ENCODE measurements at places on chromosomes 4 and X.

- peak; percentile 16 for DNase-seq
Measured at GRCh38 chrX:39984191-39984956, 113.4 kb downstream of the BCOR start.

DNA sequence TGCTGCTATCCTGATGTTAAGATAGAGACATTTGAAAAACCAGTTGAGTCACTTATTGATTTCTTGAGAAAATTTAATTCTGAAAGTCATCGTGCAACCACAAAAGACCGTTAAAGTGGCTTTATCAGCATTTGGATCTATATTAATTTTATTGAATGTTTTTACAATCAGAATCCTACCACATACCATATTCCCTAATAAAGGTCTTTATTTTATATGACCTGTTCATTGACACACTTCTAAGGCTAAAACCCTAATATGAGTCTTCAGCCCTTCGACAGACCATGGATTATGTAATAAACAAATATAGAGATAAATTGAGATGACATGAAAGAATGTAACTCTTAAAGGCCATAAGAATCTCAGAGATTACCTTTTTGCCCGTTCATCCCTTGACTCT, 68.1 kb downstream of the BANK1 start:
- DNase-seq: no peak

DNA sequence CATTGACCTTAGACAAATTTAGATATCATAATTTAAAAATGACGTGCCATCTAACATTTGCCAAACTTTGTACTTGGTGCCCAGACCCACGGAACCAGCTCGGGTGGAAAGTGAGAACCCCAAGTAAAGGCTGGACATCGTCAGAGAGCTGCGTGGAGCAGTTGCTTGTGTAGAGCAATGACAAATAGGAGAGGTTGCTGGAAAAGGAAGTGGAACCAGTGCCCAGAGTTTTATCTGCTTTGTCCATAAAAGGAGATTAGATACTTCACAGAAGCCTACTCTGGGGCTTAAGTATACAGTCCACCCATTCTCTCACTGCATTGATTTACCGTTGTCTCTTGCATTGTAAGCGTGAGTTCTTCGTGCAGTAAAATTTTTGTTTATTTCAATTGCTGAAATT, 5.4 kb upstream of the TBC1D1 start:
- no peak for DNase-seq

DNA sequence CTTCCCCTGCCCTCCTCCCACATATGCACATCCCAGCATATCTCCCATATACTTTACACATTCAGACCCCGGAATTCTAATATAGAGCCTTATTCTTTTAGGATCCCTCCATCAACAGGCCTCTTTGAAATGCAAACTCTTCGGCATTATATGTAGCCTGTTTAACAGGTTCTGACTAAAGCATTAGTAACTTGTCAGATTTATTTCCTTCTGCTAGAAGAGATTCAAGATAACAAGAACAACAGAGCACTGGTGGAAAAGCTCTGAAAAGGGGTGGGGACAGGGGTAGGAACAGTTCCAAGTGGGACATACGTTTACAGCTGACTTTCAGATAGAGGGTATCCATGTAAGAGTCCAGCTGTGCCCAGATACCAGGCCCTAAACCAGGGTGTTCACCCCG, 31.7 kb upstream of the PRPS1 start:
- no peak for DNase-seq

- peak; percentile 84 for DNase-seq
Measured at GRCh38 chr4:110087070-110087708, 111.2 kb downstream of the ELOVL6 start.

DNA sequence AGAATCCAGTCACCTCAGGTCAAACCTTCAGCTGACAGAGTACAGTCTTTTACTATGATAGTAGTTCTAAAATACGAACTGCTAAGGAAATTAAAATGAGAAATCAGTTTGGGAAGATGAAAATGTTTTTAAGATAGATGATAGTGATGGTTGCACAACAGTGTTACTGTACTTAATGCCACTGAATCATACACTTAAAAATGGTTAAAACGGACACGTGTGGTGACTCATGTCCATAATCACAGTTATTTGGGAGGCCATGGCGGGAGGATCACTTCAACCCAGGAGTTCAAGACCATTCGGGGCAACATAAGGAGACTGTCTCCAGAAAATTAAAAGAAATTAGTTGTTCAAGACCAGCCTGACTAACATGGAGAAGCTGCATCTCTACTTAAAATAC, 41.4 kb downstream of the ABHD18 start:
- peak; percentile 59 for DNase-seq

DNA sequence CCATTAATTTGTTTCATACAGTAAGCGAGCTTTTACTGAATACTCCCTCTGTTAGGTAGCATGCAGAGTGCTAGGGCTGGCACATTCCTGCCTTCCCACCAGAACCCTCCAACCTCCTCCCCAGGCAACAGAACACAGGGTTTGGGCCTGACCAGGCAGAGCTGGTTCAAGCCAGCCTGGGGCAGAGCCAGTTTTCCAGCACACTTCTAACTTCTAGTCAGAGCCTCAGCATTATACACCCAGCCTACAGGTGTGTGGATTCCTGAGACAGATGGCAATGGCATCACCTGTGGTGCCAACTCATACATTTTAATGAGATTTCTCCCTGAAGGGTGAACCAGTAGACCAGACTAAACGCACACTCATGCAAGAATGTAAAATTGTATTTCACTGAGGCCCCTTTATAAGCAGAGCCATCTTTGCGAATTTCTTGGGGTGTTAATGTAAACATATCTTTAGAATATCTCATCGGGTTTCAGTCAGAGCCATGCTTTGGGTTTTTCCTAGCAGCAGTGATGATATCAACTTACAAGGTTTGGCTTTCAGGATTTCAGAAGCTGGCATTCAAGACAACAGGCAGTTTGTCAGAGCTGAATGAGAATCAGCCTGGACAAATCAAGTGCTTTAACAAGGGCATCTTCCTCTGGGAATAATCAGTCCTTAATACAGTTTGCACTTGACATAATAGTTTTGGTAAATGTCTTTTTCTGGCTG, 92.0 kb downstream of the GATB start:
- DNase-seq: no peak

GRCh38 chr4:168129046-168129772, 36.9 kb downstream of the ANXA10 start:
- no peak for DNase-seq

- no peak for DNase-seq
Measured at GRCh38 chr4:159146488-159146887, 43.6 kb downstream of the RAPGEF2 start.

GRCh38 chr4:2948895-2949781, 14.1 kb downstream of the NOP14 start:
- DNase-seq: no peak

GRCh38 chr4:137534516-137534915, 2.2 kb upstream of the PCDH18 start:
- peak; percentile 67 for DNase-seq

GRCh38 chr4:839675-840443, 13.9 kb upstream of the CPLX1 start:
- no peak for DNase-seq

GRCh38 chrX:134374910-134375309, 85.1 kb upstream of the HPRT1 start:
- peak; percentile 10 for DNase-seq

DNA sequence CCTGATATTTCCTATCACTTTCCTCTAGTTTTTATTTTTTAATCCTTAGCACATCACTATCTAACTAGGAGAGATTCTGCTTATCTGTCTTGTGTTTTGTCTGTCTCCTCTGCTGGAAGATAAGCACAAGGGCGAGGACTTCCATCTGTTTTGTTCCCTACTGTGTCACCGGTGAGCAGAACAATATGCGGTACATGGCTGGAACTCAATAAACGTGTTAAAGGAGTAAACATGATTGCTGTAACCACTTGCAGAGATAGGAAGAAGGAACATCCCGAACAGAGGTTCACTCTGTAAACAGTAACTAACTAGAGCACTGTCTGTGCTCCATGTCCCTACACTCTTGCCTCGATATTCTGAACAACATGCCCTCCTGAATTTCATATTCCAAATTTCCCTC, 5.2 kb downstream of the HS3ST1 start:
- no peak for DNase-seq

GRCh38 chr4:94909645-94910044, 151.9 kb downstream of the BMPR1B start:
- DNase-seq: no peak

GRCh38 chr4:53267026-53267425, 98.8 kb downstream of the SCFD2 start:
- DNase-seq: peak; percentile 26

- no peak for DNase-seq
Measured at GRCh38 chr4:94468093-94468769, 16.5 kb downstream of the PDLIM5 start.

GRCh38 chr4:139167774-139168444, 9.1 kb downstream of the ELF2 start:
- DNase-seq: peak; percentile 71

GRCh38 chr4:158588285-158588684, 66.6 kb downstream of the RXFP1 start:
- no peak for DNase-seq

DNA sequence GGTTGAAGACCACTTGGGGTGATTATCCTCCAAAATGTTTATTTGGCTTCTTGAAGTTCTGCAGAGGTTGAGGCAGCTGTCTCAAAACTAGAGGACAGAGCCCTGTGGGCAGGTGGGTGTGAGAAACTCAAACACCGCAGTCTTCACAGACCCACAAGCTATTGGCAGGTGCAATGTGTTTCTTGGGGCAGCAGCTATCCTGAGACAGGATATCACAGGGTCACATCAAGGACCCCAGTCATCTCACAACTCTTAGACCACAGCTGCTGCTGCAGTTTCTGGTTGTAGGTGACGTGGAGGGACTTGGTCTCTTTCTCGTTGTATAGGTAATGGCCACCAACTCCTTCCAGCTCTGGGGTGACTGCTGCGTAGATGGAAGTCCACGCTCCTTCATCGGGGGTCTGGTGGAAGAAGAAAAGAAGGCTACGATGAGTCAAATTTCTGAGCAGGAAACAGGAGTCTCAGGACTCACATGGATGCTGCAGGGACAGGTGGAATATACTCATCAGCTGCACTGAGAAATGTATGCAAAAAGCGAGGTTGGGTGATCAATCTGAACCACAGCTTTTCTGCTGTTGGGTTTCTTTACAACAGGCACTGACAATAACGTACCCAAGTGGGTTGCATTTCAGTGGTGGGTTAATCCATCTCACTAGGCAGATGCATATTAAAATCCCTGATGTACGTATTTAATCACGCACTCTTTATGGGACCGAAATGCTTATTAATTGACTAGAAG, 279.8 kb downstream of the DHRSX start:
- DNase-seq: no peak

DNA sequence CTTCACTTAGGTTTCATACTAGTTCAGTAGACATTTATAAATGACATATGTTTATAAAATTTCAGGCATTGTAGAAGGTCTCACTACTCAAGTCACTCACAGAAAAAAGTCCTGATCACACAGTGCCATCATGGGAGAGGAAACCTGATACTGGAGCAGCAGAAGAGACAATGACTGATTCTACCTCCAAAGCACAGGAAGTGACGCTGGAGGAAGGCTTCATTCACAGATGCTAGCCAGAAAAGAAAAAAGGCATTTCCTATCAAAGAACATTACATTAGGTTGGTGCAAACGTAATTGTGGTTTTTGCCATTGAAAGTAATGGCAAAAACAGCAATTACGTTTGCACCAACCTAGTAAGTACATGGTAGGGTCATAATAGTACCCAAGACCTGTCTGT, 79.5 kb downstream of the RASGEF1B start:
- no peak for DNase-seq

DNA sequence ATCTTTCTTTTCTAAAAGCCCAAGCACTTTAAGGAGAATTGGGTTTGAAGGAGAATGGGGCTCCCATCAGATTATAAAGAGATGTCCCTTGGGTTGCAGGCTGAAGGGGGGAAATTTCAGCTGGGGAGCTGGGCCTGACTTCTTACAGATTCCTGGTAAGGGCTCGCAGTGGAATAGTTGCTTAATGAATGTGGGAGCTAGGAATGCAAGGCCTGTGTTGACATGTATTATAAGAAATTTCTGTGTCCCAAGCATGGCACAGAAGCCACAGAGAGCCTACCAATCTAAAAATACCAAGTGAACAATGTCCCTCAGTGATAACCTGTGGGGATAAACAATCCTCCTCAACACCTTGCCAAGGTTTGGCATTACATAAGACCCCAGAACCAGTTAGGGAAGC, 39.3 kb upstream of the WNK3 start:
- DNase-seq: no peak

DNA sequence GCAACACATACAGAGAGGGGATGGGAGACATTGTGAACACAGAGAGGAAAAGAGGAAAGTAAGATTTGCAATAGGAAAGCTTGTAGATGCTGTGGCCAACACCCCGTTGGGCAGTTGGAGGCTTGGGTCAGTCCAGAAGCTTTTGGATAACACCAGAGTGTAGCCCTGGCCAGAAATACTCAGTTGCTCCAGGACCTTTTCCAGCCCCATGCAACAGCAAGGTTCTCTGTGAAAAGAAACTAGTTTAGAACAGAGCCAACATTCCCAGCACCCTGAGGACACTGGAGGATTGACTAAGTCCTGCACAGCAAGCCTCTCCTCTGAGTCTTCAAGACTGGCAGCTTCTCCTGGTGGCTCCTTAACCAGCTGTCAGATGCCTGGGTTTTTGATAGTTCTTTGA, 27.9 kb upstream of the NAF1 start:
- DNase-seq: no peak

DNA sequence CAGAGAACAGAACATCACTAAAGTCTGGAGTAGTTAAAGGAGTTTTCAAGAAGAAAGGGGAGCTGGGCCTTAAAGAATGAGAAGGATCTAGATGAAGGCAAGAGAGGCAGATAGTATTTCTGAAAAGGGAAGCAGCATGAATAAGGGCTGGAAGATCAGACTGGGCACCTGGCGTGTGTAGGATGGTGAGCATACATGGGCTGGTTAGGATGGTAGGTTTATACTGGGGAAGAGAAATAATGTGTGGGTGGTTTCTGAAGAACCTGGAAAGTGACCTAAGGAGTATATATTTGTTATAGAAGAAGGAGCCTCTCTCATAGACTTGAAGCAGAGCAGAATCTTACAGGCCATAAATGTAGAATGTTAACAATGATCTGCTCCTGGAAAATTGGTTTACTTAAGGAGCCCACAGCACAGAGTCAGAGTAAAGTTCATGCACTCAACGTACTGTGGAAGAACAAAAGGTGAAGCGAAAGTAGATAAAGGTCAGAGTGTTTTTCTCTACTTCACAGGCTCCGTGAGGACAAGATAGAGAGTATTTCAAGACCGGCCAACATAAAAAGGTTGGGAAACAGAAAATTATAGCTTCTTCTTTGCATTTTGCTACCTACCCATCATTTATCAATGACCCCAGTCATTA, 35.8 kb downstream of the MBNL3 start:
- DNase-seq: no peak

DNA sequence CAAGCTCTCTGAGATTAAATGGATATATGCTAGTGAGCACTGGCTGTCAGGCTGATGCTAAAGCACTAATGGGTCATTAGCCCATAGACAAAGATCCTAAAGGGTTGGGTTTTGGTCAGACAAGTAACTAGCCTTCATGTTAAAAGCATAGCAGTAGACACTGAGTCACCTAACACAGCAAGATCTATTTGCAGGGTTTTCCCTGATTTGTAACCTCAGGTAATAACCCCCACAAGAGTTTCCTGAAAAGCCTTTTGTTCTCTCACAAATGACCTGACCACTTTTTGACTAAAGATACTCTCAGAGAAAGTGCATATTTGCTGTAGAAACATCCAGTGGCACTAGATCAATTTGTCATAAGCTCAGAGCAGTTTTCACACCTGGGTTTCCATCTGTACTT, 251.1 kb upstream of the TEX13A start:
- no peak for DNase-seq

GRCh38 chrX:68686097-68686977, 38.9 kb downstream of the STARD8 start:
- DNase-seq: peak; percentile 34
